Posterior cingulate gyrus (tissue), 11 donors: ENCODE measurements at places on chromosomes 4 and X.

DNA sequence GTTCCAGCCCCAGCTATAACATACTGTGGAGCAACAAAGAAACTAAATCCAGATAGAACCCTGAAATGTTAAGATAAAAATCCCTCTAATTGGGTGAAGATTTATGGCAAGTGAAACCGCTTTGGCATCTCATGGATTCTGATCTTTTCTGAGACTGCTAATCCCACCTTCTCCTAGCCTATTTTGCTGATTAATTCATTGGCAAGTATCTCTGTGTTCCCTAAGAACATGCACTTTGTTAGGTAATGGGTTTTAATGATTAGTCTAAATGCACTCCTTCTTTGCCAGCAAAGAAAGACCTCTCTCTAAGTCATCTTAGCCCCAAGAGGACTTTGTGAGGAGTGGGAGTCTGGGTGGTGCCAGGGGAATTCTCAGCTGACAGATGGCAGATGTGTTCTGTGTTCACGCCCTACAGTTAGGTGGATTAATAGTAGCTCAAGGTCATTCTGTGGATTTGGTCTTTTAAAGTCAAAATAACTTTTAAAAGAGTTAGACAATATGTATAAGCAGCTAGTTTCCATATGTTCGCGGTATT lies 171.3 kb downstream of the UNC5C start:
- DNase-seq = no peak

DNA sequence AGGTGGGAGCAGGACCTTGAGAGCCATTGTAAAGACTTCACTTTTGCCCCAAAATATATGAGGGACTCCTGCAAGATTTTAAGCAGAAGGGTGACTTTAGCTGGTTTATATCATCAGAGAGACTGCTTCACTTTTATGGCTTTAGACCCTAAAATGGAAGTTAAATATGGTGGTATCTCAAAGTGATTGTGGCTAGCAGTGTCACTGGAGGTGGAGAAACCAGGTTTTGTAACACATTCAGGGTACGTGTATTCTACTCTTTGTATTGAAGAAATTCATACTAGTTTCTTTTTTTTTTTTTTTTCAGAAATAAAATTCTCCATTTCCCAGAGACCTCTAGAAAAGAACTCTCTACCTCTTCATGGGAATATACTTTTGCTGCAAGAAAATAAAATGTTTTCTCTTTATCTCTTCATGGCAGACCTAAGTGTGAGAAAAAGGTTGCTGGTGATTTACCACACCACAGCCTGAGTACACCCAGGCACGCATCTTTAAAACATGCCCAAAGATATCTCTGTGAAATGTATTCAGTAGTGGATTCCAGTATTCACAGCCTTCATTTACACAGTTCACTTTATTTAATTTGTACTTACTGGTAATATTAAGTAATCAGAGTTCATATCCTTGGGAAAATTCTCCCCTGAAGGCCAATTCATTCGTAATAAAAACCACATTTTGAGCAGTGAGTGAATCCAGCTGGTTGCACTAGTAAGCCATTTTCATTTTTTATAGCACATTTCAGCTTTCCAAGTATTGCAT lies 74.3 kb upstream of the GUCY1A1 start:
- no peak for DNase-seq

DNA sequence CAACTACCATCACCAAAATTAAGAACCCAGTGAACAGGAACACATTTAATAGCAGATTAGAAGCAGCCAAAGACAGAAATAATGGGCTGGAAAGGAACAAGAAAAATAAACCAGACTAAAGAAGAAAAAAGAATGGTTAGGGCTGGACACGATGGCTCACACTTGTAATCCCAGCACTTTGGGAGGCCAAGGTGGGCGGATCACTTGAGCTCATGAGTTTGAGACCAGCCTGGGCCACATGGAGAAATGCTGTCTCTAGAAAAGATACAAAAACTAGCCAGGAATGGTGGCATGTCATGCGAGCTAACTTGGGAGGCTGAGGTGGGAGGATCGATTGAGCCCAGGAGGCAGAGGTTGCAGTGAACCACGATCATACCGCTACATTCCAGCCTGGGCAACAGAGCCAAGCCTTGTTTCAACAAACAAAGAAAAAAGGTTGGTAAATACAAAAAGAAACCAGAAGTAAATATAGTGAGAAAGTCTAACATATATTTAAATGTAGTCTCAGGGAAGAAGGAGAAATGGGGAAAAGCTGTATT lies 102.0 kb downstream of the AFAP1 start:
- DNase-seq = no peak

DNA sequence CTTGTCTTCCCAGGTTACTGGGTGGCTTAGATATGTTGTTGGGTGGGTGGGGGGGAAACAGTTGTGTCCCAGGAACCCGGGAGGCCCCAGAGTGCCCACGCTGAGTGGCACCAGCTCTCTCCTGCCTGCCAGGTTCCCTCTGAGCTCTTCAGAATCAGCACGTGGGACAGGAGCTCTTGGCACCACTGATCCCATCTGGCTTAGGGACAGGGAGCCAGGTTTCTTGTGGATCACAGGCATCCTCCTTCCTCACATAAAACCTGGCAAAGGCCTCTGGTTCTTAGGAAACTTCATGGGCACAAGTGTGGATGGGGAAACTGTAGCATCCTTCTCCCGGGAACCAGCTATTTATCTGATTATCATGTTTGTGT lies 3.4 kb downstream of the GPR78 start:
- DNase-seq = no peak

- no peak for DNase-seq
Measured at GRCh38 chr4:141971869-141972268, 335.5 kb downstream of the IL15 start.

GRCh38 chr4:102809190-102809589 lies 18.2 kb downstream of the UBE2D3 start:
- no peak for DNase-seq

DNA sequence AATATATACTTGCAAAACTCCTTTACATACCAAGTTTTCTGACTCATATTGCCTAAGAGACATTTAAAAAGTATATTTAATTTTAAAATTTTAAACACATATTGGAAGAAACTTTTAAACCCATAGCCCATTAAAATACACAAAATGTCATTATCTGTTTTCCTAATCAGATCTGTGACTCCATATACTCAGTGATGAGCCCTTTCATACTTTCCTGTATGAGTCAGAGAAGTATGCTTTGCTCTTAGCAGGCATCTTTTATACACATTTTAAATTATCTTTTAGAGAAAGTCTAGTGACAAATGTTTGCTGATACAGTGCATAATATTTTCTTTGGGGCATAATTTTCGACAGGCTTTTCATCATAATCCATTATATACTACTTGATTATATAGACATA lies 26.4 kb downstream of the SPIN3 start:
- no peak for DNase-seq

GRCh38 chrX:46819136-46819535 lies 17.7 kb upstream of the RP2 start:
- no peak for DNase-seq

DNA sequence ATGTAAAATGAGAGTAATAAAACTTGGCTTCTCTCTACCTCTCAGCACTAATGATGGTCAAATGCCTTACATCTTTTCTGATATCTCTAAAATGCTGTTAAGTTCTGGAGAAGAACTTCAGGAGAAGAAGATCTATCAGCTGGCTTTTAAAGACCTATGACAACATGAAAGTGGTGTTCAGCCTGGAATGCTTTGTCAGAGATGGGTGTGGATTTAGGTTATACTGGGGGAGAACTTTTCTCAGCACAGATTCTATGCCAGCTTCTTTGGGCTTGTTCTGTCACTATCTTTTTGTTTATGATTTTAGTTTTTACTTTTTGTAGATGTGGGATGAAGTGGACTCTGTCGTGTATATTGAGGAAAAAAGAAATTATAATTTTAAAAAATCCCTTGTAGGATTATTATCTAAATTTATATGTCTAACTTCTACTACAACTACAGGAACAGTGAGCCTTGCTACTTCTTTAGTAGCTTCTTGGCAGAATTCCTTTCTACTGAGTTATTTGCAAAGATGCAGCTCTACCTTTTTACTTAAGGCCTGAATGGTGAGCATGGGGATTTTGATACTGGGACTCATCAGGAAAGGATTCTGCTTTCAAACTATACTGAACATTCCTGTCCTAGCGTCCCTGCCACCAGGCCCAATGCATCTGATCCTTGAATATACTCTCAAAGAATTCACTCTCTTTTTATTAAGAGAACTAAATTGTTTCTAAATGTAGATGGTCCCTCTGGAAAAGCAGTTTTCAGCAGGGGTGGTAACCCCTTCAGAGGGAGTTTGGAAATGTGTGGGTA lies 19.6 kb downstream of the CYP2U1 start:
- DNase-seq = no peak
